ENCODE measurements at places on chromosomes 7 and 10.

GRCh38 chr10:110804376-110804775 is 67.4 kb upstream of the PDCD4 start:
- no peak for DNase-seq

GRCh38 chr7:27186668-27187474 is 1.8 kb upstream of the HOXA11 start:
- no peak for DNase-seq

GRCh38 chr7:48681006-48681405 is 243.3 kb upstream of the CDC14C start:
- no peak for DNase-seq

- DNase-seq: no peak
Observed at GRCh38 chr10:38007551-38007950, 2.9 kb upstream of the ZNF33A start.

GRCh38 chr10:95049919-95050318 is 19.4 kb downstream of the CYP2C8 start:
- DNase-seq: no peak

DNA sequence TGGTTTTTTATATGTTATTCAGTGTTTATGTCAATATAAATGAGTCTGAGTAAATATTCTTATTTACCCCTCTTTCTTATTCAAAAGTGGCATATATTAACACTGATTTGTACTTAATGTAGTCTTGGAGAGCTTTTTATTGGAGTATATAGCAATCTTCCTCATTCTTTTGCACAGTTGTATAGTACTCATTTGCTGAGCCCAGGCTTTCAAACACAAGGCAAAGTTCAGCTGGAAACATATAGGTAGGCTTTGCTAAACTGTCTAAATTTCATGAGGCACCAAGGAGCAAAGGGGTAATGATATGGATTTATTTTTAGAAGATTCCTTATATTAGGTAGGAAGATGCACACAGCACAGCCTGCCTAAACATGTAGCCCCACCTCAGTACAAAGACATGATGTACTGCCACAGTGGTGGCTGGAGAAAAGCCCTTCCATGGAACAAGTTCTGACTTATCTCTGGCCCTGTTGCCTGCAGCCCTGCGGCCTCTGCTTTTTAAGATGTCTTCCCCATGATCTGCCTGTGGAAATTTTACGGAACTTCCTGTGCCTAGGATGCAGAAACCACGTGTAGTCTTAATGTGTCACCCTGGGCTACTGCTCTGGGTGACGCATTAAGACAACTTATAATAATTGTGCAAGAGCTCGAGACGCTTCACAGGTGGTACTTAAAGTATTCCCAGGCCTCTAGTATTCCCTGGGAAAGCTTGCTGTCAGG is 9.6 kb upstream of the PDCD4 start:
- DNase-seq: no peak

- DNase-seq: no peak
Observed at GRCh38 chr7:158463317-158463716, 124.3 kb downstream of the PTPRN2 start.

- DNase-seq: no peak
Observed at GRCh38 chr10:86295791-86296190, 70.8 kb downstream of the GRID1 start.

DNA sequence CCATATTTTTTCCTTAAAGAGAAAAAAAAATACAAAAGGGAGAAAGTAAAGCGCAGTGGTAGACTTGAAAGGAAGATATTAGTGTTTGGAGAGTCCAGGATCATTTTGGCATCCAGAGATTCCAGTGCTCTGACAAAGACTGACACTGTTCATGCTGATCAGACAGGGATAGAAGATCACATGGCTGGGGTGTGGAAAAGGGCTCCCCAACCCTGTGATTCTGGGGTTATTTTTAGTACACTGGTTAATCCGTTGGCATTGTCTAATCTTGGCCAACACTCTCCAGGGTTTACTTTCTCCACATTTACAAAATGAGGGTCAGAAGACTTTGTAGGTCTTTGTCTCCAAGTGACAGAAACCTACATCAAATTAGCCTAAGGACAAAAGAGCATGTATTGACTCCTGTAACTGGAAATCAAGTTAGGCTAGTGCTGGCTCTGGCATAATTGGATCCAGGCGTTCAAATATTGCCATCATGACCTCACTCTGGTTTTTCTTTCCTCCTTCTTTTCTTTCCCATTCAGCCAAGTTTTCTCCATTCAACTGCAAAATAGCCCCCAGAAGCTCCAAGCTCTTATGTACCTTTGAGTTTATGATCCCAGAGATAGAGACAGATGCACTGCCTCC is 181.6 kb downstream of the PHTF2 start:
- DNase-seq: no peak

- DNase-seq: no peak
Observed at GRCh38 chr7:44772440-44772839, 23.8 kb downstream of the ZMIZ2 start.

- DNase-seq: no peak
Observed at GRCh38 chr7:118517275-118517674, 292.8 kb downstream of the ANKRD7 start.

DNA sequence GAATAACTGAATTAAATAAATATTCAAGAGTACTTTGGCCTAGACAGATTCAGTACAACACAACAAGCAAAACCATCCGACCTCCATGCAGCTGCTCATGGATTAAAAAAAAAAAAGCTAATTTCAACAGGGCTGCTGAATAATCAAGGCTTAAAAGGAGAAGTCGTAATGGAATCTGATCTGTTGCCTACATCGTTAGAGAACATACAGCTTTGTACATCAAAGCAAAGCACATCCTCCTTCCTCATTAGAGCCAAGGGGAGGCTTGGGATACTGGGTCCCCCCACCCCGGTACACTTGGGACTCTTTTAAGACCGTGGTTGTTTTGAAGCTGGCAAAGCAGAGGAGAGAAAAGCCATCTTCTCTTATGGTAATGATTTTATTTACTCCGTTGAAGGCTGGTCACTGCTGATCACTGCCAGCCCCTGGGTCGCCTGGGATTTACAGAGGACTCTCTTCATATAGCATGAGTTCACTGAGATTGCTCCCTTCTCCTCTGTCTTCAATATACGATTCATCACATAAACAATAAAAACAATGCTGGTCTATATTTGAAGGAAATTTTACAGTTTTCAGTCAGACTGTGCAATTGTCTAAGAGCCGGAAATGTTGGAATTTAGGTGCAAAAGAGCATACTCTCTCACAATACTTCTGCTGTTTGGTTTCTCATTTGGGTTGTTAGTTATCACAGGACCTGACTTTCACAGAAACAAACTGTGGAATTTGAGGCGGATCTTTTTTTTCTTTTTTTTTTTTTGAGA is 148.8 kb downstream of the FAM107B start:
- no peak for DNase-seq

DNA sequence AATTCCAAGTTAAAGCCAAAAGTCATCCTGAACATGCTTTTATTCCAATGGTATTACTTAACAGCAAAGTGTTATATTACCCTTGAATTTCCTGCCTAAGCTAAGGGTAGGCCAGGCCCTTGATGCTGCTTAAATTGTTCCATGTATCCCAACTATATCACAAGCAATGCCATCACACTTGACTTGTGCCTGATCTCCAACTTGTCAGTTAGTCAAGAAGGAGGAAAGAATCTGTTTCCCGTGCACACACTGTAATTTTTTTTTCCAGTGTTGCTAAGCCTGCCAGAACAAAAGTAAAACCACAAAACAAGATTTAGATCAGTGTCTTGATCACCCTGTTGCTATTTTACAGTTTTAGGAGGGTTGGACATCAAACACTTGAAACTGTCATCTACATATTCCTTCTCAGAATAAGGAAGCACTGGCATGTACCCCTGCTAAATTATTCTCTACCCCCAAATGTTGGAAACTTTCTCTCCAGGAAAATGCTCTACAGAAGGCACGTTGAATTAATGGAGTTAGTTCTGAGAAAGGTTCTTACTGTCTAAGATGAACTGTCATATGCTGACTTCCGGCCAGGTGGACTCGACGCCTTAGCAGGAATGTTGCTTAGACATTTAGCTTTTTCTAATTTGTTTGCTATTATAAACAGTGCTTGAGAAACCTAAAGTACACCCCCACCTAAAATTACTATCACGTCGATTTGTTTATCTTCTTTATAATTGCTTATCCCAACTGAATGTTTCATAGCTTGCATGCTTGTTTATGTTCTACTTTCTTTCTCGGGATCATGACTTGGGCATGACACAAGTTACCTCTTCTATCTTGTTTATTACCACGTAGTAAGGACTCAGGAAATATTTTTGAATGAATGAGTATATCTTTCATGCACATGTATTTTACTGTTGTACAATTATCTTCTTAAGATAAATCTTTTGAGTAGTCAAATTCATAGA is 105.5 kb upstream of the ZNF438 start:
- no peak for DNase-seq

GRCh38 chr7:41629711-41630111 is 73.2 kb downstream of the INHBA start:
- no peak for DNase-seq

DNA sequence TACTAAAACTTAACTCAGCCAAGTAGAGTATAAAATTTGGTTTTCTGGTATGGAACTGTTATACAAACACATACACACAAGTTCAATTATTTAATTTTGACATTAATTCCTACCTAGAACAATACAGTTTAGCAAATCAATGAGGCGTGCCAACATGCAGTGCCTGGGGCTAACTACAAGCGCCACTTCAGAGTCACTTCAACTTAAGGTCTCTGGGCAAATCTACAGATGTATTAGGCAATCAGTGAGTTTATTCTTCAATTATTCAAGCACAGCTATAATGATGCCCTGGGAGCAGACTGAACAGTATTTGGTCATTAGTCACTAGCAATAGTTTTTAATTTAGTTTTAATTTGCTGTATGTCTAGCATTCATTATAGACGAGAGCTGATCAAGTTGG is 51.6 kb downstream of the HIBADH start:
- DNase-seq: no peak

GRCh38 chr10:124717911-124718741 is 26.1 kb downstream of the FAM53B start:
- peak; percentile 53 for DNase-seq

DNA sequence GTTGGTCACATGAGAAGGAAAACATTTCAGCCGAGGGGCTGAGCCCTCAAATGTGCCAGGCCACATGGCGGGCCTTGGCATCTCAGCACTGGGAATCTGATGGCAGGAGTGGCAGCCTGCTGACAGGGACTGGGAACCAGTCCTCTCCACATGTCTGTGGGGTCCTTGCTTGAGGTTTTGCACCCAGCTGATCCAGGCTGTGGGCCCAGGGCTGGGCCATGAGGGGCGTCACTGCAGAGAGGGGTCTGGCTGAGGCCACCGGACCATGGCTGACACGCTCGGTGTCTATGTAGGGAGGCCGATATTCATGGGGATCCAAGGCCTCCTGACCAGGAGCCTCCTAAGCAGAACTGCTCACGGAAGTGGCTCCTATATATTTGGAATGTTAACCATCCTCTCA is 31.0 kb upstream of the PWWP2B start:
- no peak for DNase-seq

GRCh38 chr7:116384936-116385635 is 114.5 kb upstream of the CAV2 start:
- DNase-seq: no peak

- no peak for DNase-seq
Observed at GRCh38 chr7:18290223-18290622, 205.3 kb upstream of the HDAC9 start.

DNA sequence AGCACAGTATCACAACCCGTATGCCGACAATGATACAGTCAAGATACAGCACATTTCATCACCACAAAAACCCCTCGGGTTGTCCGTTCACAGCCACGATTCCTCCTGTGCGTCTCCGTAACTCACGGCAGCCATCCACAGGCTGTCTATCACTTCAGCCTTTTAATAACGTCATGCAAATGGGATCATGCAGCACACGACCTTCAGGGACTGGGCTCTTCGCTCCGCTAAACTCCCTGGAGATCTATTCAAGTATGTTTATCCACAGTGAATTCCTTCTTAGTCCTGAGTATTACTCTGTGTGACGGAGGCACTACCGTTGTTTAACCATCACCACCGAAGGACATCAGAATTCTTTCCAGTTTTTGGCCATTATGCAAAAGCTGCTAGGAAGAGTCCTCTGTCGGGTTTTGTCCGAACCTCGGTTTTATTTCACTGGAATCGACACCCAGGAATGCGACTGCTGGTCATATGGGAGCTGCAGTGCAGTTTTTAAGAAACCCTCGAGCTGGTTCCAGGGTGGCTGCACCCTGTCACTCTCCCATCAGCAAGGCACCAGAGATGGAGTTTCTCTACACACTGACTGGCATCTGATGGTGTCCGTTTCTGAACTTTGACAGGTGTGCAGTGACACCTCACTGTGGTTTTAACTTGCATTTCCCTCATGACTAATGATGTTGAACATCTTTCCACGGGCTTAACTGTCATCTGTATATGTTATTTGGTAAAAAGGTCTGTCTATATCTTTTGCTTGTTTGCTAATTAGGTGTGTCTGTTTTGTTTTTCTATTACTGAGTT is 193.6 kb downstream of the MAD1L1 start:
- DNase-seq: no peak

- no peak for DNase-seq
Observed at GRCh38 chr10:48590945-48591344, 13.9 kb downstream of the ARHGAP22 start.

GRCh38 chr7:5345671-5346070 is 62.9 kb downstream of the SLC29A4 start:
- no peak for DNase-seq

DNA sequence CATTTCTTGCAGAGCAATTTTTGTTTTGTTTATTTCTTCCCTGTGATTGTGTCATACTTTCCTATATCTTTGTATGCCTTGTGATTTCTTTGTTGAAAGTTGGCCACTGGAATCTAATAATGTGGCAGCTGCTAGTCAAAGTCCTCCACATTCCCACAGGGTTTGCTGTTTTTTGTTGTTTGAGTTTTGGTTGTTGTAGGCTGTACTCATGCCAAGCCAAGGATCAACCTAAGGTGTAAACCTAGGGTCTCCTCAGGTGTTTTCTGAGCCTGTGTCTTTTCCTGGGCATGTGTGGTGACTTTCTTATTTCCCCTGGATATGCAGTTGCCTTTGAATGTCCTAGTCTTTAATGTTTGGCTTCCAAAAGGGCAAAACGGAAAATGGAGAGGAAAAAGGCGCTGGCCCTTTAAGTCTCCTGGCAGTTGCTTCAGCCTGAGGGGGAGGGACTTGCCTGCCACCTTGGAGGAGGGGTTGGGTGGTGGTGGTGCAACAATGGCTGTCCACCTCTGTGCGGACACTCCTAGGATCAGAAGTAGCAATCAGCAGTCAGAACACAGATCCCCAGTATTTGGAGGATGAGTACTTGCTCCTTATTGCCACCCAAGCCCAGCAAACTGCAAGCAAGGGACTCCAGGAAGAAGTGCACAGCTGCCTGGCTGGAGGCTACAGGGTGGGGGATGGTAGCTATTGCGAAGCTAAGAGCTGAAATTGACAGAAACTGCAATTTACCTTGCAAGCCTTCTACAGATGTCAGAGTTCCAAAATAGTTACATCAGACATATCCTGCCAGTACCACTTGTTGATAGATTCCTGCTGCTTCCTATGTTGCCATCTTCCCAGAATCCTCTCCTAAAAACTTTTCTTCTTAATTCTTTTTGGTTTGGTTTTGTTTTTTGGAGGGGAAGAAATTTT is 5.6 kb upstream of the ZNF518A start:
- DNase-seq: no peak

DNA sequence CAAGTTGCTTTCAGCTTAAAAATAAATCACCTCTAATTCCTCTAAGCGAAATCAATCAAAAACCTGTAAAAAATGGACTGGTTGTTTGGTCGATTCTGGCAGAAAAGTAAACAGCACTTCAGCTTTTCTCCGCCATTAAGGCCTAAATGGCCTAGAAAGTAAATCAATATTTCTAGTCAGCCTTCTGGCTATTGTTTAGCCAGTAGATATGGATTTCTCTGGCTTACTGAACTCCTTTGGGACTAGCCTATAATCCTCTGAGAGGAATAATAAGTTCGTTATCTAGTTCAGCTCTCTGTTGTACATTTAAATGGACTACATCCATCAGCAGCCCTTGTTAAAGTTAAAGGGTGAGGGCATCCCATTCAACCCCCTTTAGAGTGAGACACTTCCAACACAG is 400.1 kb upstream of the ETV1 start:
- DNase-seq: no peak
